ENCODE measurements at places on chromosomes 5 and 9.
A peak's percentile ranks its signal among the peaks of the same experiment; 100 is the strongest.

DNA sequence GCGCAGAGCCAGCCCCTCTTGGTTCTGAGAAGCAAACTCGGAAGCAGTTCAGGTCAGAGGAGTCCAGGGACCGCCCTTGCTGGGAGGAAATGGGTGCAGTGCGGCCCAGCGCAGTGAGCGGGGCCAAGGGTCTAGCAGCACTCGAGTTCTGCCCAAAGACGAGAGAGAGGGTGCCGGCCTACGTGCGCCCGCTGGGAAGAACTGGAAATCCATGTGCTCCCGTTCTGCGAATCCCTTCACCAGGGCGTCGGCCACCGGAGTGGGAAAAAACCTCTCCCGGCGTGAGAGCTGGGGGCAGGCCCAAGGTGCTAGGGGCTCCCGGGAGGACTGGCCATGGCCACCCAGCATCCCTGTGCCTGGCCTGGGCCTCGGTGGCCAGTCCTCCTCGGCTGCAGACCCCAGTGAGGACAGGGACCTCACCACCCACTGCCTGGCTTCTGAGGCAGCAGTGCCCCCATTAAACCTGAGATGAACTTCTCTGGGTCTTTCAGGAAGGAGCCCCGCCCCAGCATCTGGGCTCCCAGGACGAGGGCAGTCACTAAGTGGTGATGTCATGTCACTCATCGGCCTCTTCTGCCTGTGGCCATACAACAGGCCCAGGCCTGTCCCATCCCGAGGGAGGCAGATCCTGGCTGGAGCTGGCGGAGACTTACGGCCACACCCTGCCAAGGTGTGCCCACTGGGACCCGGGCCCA lies 10.6 kb downstream of the TMEM250 start:
- DNase-seq: no peak

GRCh38 chr5:149616727-149617285 lies 35.5 kb downstream of the ARHGEF37 start:
- no peak for DNase-seq

- peak; percentile 66 for DNase-seq
Observed at GRCh38 chr5:132674671-132675506, 1.1 kb downstream of the IL4 start.

- DNase-seq: no peak
Observed at GRCh38 chr5:115888027-115888426, 46.3 kb downstream of the AP3S1 start.

GRCh38 chr9:121545150-121545874 lies 45.7 kb upstream of the GGTA1 start:
- DNase-seq: no peak

- DNase-seq: no peak
Observed at GRCh38 chr5:170419643-170420042, 30.5 kb upstream of the KCNMB1 start.

DNA sequence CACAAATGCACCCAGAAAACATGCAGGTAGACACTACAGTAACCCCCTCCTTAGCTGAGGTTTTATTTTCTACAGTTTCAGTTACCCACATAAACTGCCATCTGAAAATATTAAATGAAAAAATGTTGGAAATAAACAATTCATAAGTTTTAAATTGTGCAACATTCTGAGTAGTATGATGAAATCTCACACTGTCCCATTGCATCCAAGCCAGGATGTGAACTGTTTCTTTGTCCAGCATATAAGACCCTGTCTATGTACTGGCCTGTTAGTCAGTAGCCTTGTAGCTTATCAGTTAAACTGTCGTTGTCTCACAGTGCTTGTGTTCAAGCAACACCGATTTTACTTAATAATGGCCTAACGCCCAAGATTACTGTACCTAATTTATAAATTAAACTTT lies 630.5 kb downstream of the ANXA1 start:
- no peak for DNase-seq

- DNase-seq: no peak
Observed at GRCh38 chr9:19922476-19923118, 133.8 kb upstream of the SLC24A2 start.

DNA sequence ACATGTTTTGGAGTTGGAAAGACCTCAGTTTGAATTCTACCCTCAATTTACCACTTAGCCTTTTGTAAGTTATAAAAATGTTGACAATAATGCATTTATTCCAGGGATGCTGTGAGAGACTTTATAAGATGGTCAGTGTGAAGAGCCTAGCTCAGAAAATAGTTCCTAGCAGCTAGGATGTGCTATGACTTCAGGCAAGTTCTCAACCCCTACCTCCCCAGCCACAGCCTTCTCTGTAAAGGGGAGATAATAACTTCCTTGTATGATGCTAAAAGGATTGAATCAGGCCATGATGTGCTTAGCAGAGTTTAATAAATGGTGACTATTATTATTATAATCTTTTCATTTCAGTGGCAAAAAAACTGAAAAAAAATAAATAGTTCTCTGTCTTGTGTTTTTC lies 77.6 kb downstream of the ALDH1A1 start:
- no peak for DNase-seq

GRCh38 chr5:68983959-68984358 lies 109.9 kb upstream of the SLC30A5 start:
- DNase-seq: no peak

- no peak for DNase-seq
Observed at GRCh38 chr5:33639474-33639873, 198.7 kb downstream of the TARS1 start.

DNA sequence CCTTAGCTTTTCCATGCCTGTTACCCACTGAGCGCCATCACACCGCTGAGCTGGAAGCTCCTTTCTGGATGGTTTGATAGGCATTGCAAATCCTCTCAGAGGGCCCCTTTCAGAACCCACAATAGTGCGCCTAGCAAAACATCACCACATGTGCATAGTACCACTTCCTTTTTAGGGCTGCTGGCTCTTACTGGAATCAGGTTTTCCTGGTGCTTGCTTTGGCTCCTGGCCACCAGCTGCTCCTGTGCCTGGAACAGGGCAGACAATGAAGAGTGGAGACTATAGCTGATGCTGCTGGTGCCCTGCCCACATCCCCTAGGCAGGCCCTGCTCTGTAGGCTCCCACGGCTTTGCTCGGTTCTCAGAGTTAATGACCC lies 163.6 kb upstream of the SEMA6A start:
- DNase-seq: no peak

- DNase-seq: no peak
Observed at GRCh38 chr5:119406551-119407110, 45.7 kb upstream of the HSD17B4 start.

- no peak for DNase-seq
Observed at GRCh38 chr5:80185095-80185494, 70.8 kb downstream of the SERINC5 start.

GRCh38 chr9:129609486-129610212 lies 11.3 kb downstream of the C9orf50 start:
- DNase-seq: peak; percentile 73

DNA sequence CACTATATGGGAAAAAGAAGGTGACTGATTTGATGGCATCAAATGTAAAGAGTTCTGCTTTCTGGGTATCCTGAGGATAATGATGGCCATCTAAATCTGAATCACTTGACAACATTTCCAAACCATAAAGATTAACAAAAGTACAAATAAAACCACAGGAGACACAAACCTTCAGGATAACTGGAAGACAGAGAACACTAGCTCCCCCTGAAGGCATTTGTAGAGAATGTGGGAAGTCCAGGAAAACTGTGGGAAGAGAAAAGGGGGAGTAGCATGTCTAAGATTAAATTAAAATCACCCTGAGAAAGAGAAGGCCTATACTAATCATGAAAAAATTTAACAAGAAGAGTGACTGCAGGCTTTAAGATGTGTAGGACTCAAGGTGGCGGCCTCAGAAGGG lies 116.2 kb downstream of the PRELID2 start:
- no peak for DNase-seq

GRCh38 chr5:175824676-175825075 lies 46.7 kb upstream of the CPLX2 start:
- no peak for DNase-seq

DNA sequence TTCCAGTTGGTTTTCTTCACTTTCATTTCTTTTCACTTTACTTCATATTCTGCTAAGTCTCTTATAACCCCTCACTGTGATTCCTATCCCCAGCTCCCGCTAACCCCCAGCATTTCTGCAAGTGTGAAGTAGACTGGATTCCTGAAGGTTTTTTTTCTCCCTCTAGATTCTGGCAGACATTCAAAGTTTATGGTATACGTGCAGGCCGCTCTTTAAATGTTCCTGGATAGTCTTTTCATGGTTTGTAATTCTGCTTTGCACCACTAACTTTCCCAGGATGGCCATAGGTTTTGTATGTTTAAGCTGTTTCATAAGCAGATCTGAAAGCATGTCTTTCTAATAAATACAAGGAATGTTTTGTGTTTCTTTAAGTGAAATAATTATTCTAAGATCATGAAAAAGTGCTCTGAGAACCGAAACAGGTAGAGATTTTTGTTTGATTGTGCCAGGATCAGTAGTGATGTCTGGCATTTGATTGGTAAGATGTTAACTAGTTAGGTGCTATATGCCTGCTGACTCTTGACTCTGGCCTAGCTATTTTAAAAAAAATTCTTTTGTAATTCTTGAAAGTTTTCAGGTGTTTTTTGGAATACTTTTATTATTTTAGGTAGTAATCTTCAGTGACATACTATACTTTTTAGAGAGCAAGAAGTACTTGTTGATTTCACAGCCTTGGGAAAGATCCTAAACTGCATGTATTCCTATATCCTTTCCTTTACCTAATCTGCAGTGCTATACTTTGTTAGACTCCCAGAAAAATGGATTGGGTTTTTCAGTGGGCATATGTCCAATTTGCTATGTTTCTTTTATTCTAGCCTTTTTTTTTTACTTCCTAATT lies 29.7 kb downstream of the CNOT6 start:
- DNase-seq: no peak

- DNase-seq: no peak
Observed at GRCh38 chr5:9519537-9519936, 26.3 kb downstream of the SEMA5A start.

GRCh38 chr5:113153512-113154097 lies 177.0 kb downstream of the DCP2 start:
- DNase-seq: no peak

DNA sequence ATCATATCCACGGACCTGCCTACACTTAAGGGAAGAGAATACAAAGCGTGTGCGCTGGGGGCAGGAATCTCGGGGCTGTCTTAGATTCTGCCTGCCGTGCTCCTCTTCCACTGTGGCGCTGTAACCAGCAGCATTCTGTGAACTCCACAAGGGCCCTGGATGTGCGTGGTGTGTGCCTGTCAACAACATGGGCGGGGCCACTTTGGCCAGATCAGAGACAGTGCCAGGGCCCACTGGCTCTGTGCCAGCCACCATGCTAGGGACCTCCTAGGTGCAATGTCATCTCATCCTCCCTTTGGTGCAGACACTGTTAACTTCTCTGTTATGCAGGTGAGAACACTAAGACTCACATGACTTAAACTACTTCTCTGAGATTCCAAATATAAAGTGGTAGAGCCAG lies 113.7 kb downstream of the COL23A1 start:
- no peak for DNase-seq

- DNase-seq: no peak
Observed at GRCh38 chr9:14136646-14137370, 177.1 kb downstream of the NFIB start.

- no peak for DNase-seq
Observed at GRCh38 chr9:112184946-112185345, 9.8 kb upstream of the SUSD1 start.

DNA sequence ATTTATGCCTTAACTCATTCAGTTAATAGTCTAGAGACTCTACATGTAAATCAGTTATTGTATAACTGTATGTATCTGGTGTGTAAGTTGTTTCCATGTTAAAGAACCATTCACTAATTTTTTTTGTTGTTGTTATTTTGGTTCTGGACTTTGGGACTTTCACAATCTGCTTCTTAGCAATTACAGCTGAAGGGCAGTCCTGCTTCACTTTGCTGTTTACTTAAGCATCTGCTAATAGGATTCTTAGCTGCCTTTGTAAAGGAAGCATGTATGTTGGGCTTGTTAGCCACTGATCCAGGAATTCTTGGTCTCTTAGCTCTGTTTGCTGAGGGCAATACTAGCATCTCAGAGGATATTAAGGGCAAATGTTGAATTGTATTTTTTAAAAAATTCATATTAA lies 97.0 kb downstream of the FOCAD start:
- DNase-seq: no peak

DNA sequence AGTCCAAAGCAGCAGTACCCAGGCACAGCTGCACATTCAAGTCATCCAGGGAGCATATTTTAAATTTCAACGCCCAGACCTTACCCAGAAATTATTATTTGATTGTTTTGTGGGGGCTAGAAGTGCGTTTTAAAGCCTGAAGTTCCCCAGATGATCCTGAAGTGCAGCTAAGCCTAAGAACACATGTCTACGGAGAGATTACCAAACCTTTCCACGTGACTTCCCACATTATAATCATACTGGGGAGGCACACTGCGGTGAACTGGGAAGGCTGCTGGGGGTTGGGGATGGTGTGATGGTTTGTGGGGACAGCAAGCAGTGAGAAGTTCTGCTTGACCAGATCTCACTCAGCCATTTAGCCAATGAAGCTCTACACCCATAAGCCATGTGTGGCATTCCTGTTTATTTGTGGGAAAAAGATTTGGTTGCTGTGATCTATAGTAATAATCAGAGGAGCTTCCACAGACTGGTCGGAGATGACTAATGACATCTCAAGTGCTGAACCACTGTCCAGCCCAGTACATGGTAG lies 93.4 kb upstream of the CDH6 start:
- DNase-seq: no peak

DNA sequence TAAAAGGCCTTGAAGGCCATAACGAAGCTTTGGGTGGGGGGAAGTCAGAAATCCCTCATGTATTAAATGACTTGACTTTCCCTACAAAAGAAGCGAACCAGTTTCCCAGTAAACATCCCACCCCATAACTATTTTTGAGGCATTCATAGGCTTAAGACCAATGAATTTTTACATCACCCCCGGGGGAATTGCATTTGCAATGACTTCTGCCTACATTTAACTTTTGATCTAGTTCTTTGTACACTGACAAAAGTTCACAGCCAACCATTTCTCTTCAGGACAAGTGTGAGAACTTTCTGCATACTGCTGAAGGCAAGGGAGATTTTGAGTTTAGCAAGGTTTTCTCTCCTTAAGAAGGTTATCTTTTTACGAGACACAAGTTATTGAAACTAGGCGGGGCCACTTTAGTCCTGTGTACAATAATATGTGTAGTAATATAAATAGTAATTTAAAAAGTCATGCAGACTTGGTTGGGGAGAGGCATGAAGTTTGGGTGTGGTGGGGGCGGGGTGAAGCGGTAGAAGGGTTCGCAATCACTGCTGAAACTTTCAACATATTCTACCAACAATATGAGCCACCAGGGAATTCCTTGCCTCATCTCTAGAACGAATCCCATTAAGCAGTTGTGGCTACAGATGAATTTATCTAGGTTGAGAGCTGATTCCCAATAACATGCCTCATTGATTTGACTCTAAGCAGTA lies 2.5 kb downstream of the TJP2 start:
- no peak for DNase-seq

DNA sequence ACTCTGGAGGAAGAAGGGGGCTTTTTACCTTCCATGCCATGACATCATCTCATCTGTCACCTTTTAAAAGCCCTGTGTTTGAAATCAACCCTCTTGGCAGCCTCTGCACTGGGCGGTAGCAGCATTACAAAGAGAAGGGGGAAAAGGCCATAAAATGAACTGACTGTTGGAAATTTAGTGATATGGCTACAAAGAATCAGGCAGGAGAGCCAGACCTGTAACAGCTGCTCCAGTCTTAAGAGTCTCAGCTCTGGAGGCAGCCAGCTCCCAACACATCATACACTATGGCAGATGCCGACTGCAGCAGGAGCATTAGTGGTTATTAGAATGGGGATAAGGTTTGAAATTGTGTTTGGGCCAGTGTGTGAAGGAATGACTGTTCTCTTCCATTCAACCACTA lies 257.5 kb downstream of the DMAC1 start:
- no peak for DNase-seq
